Keratinocyte (primary cell): ENCODE measurements at places on chromosomes 1 and 21.
A peak's percentile ranks its signal among the peaks of the same experiment; 100 is the strongest.

- peak; percentile 60 for DNase-seq
- peaks cover 61% of the 10 kb centered on the region for H3K4me1 ChIP-seq
- H3K27me3 ChIP-seq: no peaks in the 10 kb centered on the region
- H3K27ac ChIP-seq: peak overlapping the region; percentile 95
Observed at GRCh38 chr21:41752231-41752681, 14.6 kb downstream of the RIPK4 start.

- H3K4me1 ChIP-seq: no peaks in the 10 kb centered on the region
- H3K27ac ChIP-seq: no peak overlapping the region
- no peak for DNase-seq
- H3K27me3 ChIP-seq: no peaks in the 10 kb centered on the region
- H3K4me3 ChIP-seq: no peak overlapping the region
- H3K36me3 ChIP-seq: no peaks in the 10 kb centered on the region
Observed at GRCh38 chr1:5810553-5811270, 181.5 kb downstream of the NPHP4 start.

DNA sequence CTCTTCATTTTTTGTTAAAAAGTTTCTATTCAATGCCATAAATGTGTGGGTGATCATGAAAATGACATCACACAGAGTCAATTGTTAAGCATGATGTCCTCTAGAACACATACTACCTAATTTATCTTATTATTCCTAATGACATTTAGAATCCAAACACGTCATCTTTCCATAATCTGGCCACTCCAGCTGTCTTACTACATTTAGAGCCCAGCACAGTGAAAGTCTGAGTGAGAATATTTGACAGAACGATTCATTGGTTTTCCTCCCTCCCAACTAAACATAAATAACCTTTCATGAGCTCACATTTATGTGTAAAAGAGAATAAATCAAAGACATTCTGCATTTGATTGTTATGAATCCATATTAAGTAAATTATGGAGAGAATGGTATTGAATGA, 160.7 kb downstream of the OLFM3 start:
- H3K27me3 ChIP-seq: no peaks in the 10 kb centered on the region

GRCh38 chr1:23614032-23614660, 54.8 kb upstream of the ID3 start:
- no peak overlapping the region for H3K4me3 ChIP-seq
- H3K27me3 ChIP-seq: peaks cover 3% of the 10 kb centered on the region
- no peaks in the 10 kb centered on the region for H3K4me1 ChIP-seq
- H3K36me3 ChIP-seq: no peaks in the 10 kb centered on the region

DNA sequence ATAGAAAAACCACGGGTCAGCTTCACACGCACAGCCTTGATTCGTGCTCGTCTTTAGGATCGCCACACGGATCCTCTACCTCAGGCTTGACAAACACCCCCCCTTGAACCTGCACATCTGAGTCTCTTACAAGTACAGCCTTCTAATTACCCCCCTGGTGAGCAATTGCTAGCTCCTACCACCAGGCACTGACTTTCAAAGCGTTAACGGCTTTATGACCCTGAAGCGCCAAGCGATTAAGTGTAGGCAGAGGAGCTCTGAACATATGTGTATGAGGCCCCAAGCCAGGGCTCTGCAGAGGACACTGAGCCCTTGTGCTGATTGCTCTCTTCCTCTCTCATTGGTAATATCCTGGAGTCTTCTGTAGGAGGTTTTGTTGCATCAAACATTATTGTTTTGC, 55.7 kb upstream of the EPHA8 start:
- DNase-seq: no peak
- no peak overlapping the region for H3K4me3 ChIP-seq
- peaks cover 8% of the 10 kb centered on the region for H3K4me1 ChIP-seq
- peaks cover 19% of the 10 kb centered on the region for H3K36me3 ChIP-seq

DNA sequence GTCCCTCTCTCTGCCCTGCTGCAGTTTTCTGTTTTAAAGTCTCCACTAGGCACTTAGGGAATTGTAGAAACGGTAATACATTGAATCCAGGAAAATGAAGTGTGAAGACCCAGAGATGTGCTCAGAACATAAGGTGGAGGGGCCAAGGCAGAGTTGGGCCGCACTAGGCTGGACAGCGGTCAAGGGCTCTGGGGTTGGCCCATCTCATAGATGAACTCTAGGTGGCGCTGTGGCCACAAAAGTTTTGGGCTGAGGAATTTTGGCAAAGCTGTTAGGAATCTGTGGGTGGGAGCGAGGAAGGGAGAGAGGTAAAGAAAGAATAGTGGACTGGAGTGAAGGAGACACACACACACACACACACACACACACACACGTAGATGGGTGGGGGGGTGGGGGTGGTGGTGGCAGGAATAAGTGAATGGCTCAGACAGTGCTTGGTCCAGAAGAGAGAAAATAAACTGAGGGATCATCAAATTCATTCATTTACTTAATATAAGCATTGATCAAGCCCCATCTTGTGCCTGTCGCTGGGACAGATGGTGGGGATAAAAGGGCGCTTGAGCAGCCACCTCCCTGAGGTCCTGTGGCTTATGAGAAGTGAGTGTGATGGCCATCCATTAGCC, 258.5 kb downstream of the TRABD2B start:
- DNase-seq: no peak
- no peak overlapping the region for H3K4me3 ChIP-seq
- H3K27me3 ChIP-seq: no peaks in the 10 kb centered on the region
- no peaks in the 10 kb centered on the region for H3K4me1 ChIP-seq
- no peak overlapping the region for H3K27ac ChIP-seq

DNA sequence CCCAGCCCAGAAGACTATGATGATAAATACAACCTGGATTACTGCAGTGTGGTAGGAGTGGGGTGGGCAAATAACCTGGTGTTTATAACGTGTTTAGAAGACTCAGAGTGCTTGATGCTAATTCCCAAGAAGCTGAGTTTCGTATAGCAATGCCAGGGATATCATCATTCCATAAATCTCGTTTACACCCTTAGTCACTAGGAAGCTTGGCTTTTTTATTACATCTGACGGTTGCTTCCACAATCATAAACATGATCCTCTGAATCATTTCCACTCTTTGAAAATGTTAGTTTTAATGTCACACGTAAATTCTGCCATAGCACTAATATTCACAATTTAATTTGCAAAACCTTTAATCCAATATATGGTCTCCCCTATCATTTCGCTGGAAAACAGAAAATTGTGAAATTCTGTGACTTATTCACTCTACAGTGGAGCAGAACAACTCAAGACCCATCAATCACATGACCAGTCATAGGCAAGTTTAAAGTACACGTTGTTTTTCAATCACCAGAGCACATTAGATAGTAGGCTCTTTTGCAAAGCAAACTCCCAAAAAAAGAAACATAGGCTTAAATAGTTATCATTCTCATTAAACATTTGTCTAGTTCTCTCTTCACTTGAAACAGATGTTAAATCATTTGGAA, 321.0 kb downstream of the LTN1 start:
- no peaks in the 10 kb centered on the region for H3K36me3 ChIP-seq
- no peak overlapping the region for H3K4me3 ChIP-seq
- H3K27ac ChIP-seq: no peak overlapping the region
- peaks cover 16% of the 10 kb centered on the region for H3K4me1 ChIP-seq

GRCh38 chr21:33883118-33883517, 32.5 kb downstream of the ATP5PO start:
- peaks cover 7% of the 10 kb centered on the region for H3K4me1 ChIP-seq
- H3K27ac ChIP-seq: no peak overlapping the region
- no peak for DNase-seq
- H3K36me3 ChIP-seq: no peaks in the 10 kb centered on the region
- no peak overlapping the region for H3K4me3 ChIP-seq

DNA sequence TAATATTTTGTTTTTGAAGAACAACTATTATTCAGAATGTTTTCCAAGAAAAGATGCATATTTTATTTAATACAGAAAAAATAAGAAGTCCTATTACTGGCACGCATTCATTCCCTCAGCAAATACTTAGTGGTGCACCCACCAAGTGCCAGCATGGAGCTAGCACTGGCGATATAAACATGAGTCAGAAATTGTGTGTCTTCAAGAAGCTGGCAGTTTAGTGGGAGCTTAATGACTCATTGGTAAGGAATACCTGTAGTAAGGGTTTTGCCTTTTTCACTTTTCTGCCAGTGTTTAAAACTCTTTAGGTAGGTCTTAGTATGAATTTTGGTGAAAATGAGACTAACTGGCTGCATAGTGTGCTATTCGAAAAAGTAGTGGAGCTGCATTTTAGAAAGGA, 6.3 kb downstream of the MAGI3 start:
- H3K27me3 ChIP-seq: no peaks in the 10 kb centered on the region
- no peaks in the 10 kb centered on the region for H3K36me3 ChIP-seq
- no peak overlapping the region for H3K27ac ChIP-seq
- peaks cover 17% of the 10 kb centered on the region for H3K4me1 ChIP-seq
- DNase-seq: peak; percentile 36
- H3K4me3 ChIP-seq: no peak overlapping the region

- H3K4me1 ChIP-seq: peaks cover 9% of the 10 kb centered on the region
- no peaks in the 10 kb centered on the region for H3K36me3 ChIP-seq
- no peaks in the 10 kb centered on the region for H3K27me3 ChIP-seq
- no peak overlapping the region for H3K27ac ChIP-seq
- peak overlapping the region; percentile 74 for H3K4me3 ChIP-seq
- DNase-seq: no peak
Observed at GRCh38 chr1:230867101-230867902, 1.0 kb downstream of the C1orf198 start.

GRCh38 chr1:220803401-220804201, 16.9 kb downstream of the MTARC1 start:
- H3K4me1 ChIP-seq: peaks cover 4% of the 10 kb centered on the region
- no peak overlapping the region for H3K27ac ChIP-seq
- no peaks in the 10 kb centered on the region for H3K36me3 ChIP-seq

DNA sequence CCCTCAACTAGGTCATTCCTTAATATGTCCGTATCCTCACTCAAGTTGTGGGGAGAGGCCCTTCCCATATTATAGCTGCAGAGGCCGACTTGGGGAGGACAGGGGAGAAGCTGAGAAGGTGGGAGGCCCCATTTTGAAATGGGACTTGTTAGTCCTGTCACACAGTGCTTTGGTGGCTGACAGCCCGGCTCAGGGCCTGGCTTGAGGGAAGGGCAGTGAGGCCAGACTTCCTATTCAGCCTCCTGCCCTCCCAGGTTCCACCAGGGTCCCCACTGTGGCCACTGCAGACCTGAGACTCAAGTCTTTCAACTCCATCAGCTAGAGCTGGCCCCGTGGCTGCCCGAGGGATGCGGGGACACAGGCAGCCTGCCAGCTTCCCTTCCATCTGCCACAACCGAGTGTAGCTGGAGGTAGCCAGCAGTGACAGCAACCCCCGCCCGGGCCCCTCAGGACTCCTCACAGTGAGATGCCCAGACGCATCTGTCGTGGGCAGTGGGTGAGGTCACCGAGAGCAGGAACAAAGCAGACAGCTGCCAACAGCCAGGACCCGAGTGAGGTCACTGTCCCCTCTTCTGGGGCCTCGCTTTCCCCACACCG, 36.9 kb downstream of the SIM2 start:
- DNase-seq: no peak
- no peaks in the 10 kb centered on the region for H3K36me3 ChIP-seq
- H3K4me1 ChIP-seq: no peaks in the 10 kb centered on the region
- peaks cover 5% of the 10 kb centered on the region for H3K27me3 ChIP-seq
- no peak overlapping the region for H3K27ac ChIP-seq

GRCh38 chr1:202274611-202275010, 67.1 kb downstream of the UBE2T start:
- no peaks in the 10 kb centered on the region for H3K36me3 ChIP-seq
- no peaks in the 10 kb centered on the region for H3K27me3 ChIP-seq
- DNase-seq: no peak
- peaks cover 2% of the 10 kb centered on the region for H3K4me1 ChIP-seq

GRCh38 chr1:6596351-6596750, 6.3 kb downstream of the KLHL21 start:
- peaks cover 77% of the 10 kb centered on the region for H3K36me3 ChIP-seq
- no peak overlapping the region for H3K4me3 ChIP-seq
- no peak overlapping the region for H3K27ac ChIP-seq
- no peaks in the 10 kb centered on the region for H3K27me3 ChIP-seq
- H3K4me1 ChIP-seq: peaks cover 34% of the 10 kb centered on the region

DNA sequence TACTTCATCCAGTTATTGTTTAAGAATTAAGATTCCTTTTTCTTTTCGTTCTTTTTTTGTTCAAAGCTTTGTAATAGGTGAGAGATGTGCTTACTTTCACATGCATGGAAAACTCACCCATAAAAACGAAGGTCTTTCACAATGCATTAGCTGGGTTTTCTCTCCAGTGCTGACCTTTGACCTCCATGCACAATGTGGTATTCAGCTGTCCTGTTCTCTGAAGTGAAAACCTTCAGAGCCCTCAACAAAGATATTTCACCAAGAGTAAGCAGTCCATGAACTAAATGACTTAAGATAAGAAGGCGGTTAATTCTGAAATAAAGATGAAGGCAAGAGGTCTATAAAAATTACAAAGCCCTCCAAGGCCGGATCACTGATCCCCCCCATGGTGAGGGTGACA, 77.1 kb upstream of the IPO9 start:
- peaks cover 3% of the 10 kb centered on the region for H3K36me3 ChIP-seq
- peaks cover 86% of the 10 kb centered on the region for H3K4me1 ChIP-seq
- H3K27me3 ChIP-seq: no peaks in the 10 kb centered on the region
- no peak for DNase-seq
- no peak overlapping the region for H3K4me3 ChIP-seq
- no peak overlapping the region for H3K27ac ChIP-seq

GRCh38 chr1:43531906-43532584, 1.4 kb downstream of the PTPRF start:
- H3K27me3 ChIP-seq: no peaks in the 10 kb centered on the region
- peaks cover 60% of the 10 kb centered on the region for H3K4me1 ChIP-seq
- peaks cover 3% of the 10 kb centered on the region for H3K36me3 ChIP-seq
- peak overlapping the region; percentile 81 for H3K4me3 ChIP-seq
- DNase-seq: no peak

DNA sequence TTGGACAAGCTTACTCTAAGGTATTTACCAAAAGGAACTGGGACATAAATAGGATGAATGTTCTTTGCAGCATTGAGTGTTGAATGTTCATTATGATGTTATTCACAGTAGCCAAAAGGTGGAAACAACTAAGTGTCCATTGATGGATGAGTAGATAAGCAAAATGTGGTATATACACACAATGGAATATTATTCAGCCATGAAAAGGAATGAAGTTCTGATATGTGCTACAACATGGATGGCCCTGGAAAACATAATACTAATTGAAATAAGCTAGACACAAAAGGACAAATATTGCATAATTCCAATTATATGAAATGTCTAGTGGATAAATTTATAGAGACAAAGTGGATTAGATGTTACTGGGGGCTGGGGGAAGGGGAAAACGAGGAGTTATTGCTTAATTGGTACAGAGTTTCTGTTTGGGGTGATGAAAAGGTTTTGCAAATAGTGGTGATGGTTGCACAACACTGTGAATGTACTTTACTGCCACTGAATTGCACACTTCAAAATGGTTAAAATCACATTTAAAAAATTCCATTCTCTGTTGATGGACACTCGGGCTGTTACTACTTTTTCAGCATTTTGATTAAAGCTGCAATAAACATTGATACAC, 2.9 kb downstream of the MTARC1 start:
- no peak for DNase-seq
- no peaks in the 10 kb centered on the region for H3K36me3 ChIP-seq
- H3K27me3 ChIP-seq: peaks cover 6% of the 10 kb centered on the region
- no peak overlapping the region for H3K4me3 ChIP-seq
- H3K4me1 ChIP-seq: peaks cover 9% of the 10 kb centered on the region
